ENCODE measurements at places on chromosomes 16 and 17.
A peak's percentile ranks its signal among the peaks of the same experiment; 100 is the strongest.

GRCh38 chr17:16639438-16639837 is 14.2 kb downstream of the ZNF624 start:
- no peak for DNase-seq

GRCh38 chr17:20155258-20156195 is 146.4 kb downstream of the SPECC1 start:
- DNase-seq: peak; percentile 76

DNA sequence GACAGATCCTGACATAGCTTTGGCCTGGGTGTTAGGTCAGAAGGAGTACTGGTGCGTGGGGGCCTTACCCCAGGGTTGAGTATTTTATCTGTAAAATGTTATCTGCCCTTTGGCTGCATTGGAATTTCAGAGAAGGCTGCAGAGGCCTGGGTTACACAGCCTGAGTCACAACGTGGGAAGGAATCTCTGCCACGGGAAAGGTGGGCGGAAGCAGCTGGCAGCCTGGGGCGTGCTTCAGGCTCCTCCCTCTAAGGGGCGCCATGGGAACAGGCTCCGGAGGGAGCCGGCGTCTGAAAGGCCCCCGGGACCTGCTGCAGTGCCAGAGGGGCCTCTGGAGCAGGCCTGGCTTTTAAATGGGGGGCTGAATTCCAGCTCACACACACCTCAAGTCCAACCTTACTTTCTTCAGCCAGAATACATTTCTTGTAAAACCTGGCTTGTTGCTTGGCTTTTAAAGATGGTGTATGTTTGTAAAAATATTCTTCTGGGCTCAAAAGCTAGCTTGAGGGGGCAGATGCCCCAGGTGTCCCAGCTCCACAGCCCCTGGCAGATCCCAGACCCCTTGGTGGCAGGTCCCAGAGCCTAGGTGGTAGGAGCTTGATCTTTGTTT is 142.2 kb downstream of the RAB11FIP4 start:
- peak; percentile 78 for DNase-seq

DNA sequence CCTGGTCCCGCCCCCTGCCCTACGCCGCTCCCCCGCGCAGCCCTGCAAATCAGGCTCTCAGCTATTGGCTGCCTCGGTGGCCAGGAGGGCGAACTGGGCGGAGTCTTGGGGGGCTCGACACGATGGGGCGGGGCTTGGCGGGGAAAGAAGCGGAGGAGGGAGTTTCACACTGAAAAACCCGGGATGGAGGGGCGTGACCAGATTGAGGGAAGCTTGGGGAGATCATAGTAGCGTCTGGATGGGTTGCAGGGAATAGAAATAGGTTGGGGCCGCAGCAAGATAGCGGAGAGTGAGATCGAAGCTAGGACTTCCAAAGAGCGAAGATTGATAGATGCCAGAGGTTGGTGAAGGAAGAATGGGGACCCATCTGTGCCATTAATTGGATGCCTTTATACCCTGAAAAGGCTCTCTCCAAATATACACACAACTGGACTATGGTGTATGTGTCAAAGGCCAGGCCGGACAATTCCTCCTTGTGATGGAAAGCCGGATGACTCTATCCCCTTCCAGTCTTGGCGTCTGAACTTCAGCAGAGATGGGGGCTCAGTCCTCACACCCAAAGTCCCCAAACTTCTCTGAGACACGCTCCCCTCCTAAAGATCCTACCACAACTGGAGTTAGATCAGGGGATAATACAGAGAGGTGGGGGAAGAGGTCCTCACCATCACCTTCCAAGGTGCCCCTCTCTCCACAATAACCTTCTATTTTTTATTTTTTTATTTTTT is 376 bp upstream of the STAC2 start:
- peak; percentile 40 for DNase-seq

GRCh38 chr17:45376171-45377005 is 56.3 kb downstream of the ARHGAP27 start:
- no peak for DNase-seq

GRCh38 chr17:869567-870525 is 87.7 kb downstream of the MRM3 start:
- DNase-seq: peak; percentile 83

DNA sequence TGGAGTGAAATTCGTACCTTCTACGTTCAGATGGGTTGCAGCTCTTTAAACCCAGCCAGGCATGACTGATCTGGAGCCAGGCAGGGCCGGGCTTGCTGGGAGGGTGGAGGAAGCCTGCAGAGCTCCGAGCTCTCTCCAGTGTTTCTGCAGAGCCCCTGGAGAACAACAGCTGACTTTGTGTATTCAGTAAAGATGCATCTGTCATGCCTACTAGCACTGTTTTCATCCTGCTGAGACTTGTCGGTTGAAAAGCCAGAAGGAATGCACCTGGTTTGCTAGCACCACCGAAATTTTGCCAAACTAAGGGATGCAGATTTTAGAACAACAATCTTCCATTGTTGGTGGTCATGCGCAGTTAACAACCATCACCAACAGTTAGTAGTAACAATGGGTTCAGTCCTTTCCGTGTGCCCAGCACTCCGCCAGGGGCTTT is 22.4 kb upstream of the SCNN1B start:
- no peak for DNase-seq

- no peak for DNase-seq
These were observed 46.7 kb upstream of the ZC3H18 start for GRCh38 chr16:88523309-88524161.

GRCh38 chr17:1992541-1992940 is 32.6 kb downstream of the RTN4RL1 start:
- no peak for DNase-seq

DNA sequence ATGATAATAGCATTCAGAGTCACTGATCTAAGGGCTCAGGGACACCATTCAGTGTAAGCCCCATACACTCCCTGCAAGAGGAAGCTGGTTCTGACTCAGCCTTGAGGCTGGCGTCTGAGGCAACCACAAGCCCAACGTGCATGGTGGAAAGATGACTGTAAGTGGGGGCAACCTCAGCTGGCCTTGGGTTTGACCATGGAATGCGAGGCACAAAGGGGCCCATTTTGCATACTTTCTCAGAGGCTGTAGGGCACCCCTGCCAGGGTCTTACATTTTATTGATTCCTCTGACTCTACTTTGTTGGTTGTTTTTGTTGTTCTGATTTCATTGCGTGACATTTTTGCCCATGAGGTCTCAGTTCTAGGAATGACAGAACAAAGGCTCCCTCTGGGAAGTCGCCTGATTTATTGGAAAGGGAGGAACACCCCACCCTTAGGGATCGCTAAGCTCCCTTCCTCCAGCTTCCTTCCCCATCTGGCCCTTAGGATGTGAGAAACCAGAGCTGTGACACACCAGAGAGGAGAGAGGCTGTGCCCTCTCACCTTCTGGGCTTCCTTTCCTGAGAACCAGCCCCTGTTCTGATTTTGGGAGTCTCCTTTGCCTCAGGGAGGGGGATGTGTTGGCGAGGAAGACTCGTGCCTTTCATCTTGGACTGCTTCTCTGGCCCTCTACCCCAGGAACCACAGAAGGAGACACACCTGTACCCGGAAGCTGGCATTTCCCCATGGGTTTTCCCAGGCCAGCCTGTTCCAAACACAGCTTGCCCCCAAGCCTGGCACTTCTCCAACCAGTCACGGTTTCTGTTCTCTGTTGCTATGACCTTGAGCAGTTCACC is 5.6 kb upstream of the CIITA start:
- peak; percentile 54 for DNase-seq

GRCh38 chr16:66167564-66168291 is 198.8 kb upstream of the CDH5 start:
- DNase-seq: peak; percentile 97

GRCh38 chr17:37527249-37527851 is 37.7 kb downstream of the DUSP14 start:
- peak; percentile 65 for DNase-seq

- peak; percentile 42 for DNase-seq
These were observed 7.2 kb upstream of the MYCBPAP start for GRCh38 chr17:50501054-50501453.

GRCh38 chr17:74186498-74186897 is 17.0 kb upstream of the RPL38 start:
- no peak for DNase-seq

GRCh38 chr17:74532115-74532514 is 840 bp upstream of the CD300LB start:
- DNase-seq: no peak

GRCh38 chr17:29544066-29544465 is 22.8 kb downstream of the ABHD15 start:
- DNase-seq: no peak

DNA sequence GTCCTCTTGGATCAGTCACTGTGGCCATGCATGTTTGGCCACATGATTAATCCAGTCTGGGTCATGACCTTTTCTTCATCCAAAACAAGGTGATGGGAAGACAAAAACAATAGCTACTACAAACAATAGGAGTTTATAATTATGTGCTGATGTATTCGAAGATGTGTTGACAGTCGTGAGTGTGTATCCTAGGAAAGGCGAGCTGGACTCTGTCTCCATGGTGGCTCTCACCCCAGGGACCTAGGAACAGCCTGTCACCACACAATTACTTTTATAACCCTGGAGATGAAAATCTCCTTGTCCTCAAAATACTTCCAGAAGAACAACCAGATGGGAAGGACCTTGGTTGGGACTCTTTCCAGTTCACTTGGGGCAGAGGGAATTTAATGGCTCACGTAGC is 9.8 kb upstream of the PLK1 start:
- DNase-seq: no peak

DNA sequence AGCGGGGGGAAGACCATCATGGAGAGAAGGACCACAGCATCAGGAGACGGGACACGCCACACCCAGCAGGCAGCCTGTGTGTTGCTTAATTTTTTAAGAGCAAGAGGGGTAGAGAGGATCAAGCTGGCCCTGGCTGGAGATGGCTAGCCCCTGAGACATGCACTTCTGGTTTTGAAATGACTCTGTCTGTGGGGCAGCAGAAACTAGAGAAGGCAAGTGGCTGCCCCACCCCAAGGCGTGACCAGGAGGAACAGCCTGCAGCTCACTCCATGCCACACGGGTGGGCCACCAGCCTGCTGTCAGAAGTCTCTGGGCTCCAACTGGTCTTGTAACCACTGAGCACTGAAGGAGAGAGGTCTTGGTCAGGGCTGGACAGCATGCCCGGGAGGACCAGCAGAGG is 75.5 kb downstream of the SOCS1 start:
- no peak for DNase-seq

GRCh38 chr16:4362476-4363135 is 9.0 kb upstream of the VASN start:
- no peak for DNase-seq

DNA sequence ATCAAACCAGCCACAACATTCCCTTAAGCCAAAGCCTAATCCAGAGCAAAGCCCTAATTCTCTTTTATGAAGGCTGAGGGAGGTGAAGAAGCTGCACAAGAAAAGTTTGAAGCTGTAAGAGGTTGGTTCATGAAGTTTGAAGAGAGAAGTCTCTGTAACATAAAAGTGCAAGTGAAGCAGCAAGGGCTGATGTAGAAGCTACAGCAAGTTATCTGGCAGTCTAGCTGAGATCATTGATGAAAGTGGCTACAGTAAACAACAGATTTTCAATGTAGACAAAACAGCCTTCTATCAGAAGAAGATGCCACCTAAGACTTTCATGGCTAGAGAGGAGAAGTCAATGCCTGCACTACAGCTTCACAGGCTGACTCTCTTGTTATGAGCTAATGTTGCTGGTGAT is 52.5 kb downstream of the NACA2 start:
- DNase-seq: no peak

- no peak for DNase-seq
These were observed 19.2 kb downstream of the STRADA start for GRCh38 chr17:63722403-63722802.

DNA sequence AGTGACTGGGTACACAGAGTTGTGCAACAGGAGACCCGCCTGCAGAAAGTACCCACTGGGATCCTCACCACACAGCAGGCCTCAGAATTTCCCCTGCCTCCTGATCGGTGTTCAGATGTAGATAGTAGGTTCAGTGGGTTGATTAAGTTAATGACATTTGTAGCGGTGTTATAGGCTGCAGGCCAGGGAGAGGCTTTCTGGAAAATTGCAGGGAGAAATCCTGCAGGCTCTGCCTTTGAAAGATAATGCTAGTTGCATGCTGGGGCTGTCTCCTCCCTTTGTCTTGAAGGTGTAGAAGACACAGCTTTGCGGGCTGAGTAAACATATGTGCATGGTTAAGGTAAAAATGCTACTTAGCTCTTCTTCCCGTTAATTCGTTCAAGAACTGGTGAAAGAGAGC is 406.3 kb upstream of the RBFOX1 start:
- DNase-seq: no peak

DNA sequence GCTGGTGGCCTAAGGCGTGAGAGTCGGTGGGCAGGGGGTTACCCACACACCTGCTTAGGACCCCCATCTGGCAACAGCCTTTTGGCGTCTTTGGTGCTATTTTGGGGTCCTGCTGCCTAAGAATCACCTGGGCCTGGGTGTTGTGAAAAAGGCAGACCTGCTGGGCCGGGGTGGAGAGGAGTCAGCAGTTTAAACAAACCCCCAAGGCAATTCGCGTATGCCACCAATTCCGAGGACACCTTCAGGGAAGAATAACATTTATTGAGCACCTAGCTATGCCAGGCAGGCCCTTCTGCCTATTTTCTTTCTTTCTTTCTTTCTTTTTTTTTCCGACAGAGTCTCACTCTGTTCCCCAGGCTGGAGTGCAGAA is 53.9 kb upstream of the TOB1 start:
- DNase-seq: no peak

DNA sequence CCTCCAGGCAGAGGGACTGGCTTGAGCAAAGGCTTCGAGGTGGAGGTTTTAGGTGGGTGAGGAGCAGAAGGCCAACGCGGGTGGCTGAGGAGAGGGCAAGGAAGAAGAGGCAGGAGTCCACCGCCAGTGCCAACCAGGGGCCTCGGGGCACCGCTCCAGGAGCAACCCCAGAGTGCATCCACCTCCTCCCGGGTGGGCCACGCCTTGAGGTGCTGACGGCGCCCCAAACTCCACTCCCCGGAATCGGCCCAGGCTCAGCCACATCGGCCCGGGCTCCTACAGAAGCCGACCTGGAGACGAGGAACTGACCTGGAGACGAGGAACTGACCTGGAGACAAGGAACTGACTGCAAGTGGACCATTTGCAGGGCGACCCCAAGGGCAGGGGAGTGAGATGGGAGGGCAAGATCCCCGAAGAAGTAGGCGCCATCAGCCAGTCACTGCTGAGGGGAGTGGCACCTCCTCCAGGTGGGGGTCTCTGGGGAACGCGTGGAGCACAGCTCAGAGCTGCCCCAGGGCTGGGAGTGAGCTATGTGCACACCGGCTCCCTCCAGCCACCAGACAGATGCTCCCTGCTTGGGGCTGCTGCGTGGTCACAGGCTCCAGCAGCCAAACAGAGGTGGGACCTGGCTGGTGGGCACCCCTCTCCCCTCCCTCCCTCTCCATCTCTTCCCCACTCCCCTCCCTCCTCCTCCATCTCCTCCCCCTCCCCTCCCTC is 29.2 kb upstream of the CBFA2T3 start:
- DNase-seq: no peak

GRCh38 chr16:51621610-51622009 is 470.5 kb upstream of the SALL1 start:
- DNase-seq: no peak

GRCh38 chr17:50213026-50214022 is 11.9 kb upstream of the COL1A1 start:
- peak; percentile 19 for DNase-seq

- peak; percentile 4 for DNase-seq
These were observed 11.7 kb downstream of the ZNHIT3 start for GRCh38 chr17:36498155-36498554.

- DNase-seq: no peak
These were observed 67.8 kb downstream of the C16orf78 start for GRCh38 chr16:49441366-49441780.
